ENCODE measurements at places on chromosomes 7 and 10.

DNA sequence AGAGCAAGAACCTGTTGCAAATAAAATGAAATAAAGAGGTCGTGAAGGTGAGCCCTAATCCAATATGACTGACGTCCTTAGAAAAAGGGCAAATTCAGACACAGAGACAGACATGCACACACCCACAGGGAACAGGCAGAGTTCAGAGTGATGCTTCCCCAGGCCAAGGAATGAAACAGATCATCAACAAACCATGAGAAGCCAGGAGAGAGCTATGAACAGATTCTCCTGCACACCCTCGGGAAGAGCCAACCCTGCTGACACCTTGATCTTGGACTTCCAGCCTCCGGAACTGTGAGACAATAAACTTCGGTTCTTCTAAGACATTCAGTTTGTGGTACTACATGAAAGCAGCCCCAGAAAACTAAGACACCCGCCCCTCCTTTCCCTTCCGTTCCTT, 290.4 kb upstream of the KLF6 start:
- DNase-seq: no peak

- DNase-seq: no peak
Measured at GRCh38 chr10:2936816-2937215, 130.5 kb upstream of the PFKP start.

- no peak for DNase-seq
Measured at GRCh38 chr7:105325216-105325904, 63.4 kb downstream of the SRPK2 start.

DNA sequence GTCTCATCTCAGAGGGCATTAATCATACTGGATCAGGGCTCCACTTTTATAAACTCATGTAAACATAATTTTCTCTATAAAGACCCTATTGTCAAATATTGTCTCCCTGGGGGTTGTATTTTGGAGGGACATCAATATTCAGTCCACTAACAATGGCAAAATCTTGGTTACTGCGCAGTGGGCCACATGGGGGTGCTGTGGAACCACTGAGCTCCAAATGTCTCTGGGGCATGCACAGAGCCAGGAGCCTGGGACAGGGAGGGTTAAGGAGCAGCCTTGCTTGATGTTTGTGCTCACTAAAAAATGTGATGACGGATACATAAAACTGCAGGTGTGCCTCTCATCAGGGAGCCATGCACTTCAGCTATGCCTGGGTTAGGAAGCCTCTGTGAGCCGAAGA, 62.1 kb upstream of the PRSS58 start:
- no peak for DNase-seq

DNA sequence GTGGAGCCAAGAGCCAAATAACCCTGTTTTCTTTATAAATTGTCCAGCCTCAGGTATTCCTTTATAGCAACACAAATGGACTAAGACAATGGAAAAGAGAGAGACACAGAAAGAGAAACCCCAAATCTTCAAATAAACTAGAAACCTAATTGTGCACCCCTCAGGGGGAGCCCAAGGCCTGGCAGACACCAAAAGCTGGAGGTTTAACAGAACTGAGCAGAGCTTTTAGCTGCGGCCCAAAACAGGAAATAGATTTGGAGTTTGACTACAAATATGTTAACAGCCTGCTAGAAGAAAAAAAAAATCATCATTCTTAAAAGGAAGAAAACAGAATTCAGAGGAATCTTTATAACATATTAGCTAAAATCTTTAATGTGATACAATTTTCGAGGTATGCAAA, 1135.0 kb downstream of the GATA3 start:
- no peak for DNase-seq

GRCh38 chr10:34134602-34135001, 680.5 kb downstream of the PARD3 start:
- no peak for DNase-seq

- no peak for DNase-seq
Measured at GRCh38 chr7:64869121-64869725, 33.9 kb upstream of the ZNF273 start.

GRCh38 chr10:46031648-46032532, 1.5 kb upstream of the NCOA4 start:
- DNase-seq: no peak

- no peak for DNase-seq
Measured at GRCh38 chr7:105803429-105803736, 73.0 kb downstream of the ATXN7L1 start.

DNA sequence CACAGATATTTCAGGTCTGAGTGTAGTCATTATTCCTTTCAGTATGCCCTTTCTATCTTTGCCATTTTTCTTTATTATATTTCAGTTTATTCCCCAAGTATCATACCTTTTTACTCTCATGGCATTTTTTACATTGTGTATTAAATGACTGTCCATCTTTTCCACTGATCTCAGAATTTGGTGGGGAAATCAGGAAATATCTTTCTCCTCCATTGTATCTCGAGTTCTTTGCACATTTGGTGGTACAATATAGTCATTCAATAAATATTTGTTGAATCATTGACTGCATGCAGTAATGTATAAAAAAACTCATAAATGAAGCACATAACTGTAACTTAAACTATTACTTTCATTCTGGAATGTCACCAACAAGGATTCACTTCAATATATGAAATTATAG, 354.7 kb downstream of the HGF start:
- no peak for DNase-seq

All from NCI-H187 (cell line).